ENCODE measurements at places on chromosomes 16 and 17.

GRCh38 chr17:79922116-79922601 lies 82.9 kb upstream of the CBX4 start:
- no peak for DNase-seq

- peak; percentile 53 for DNase-seq
These were observed 4.7 kb upstream of the IGSF6 start for GRCh38 chr16:21656795-21657768.

DNA sequence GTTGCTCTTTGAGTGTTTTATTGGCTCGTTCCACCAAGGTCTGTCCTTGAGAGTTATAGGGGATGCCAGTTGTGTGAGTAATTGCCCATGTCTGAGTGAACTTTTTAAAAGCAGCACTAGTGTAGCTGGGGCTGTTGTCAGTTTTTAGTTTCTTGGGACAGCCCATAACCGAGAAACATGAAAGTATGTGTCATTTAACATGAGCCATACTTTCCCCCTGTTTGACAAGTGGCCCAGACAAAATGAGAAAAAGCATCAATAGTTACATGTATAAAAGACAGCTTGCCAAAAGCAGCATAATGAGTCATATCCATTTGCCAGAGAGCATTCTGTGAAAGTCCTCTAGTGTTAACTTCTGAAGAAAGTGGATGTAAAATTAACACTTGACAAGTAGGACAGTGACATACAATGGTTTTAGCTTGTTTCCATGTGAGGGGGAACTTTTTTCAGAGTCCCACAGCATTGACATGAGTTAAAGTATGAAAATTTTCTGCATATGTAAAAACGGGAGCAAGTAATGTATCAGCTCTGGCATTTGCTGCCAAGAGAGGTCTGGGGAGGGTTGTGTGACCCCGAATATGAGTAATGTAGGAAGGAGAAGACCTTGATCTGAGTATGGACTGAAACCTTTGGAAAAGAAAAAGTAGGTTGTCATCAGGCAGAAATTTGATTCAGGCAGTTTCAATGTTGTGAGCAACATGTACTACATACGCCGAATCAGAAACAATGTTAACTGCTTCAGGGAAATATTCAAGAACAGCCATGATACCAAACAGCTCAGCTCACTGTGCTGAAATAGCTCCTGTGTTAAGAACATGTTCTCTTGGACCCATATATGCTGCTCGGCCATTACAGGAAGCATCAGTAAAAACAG lies 56.8 kb upstream of the ARL4D start:
- peak; percentile 79 for DNase-seq

DNA sequence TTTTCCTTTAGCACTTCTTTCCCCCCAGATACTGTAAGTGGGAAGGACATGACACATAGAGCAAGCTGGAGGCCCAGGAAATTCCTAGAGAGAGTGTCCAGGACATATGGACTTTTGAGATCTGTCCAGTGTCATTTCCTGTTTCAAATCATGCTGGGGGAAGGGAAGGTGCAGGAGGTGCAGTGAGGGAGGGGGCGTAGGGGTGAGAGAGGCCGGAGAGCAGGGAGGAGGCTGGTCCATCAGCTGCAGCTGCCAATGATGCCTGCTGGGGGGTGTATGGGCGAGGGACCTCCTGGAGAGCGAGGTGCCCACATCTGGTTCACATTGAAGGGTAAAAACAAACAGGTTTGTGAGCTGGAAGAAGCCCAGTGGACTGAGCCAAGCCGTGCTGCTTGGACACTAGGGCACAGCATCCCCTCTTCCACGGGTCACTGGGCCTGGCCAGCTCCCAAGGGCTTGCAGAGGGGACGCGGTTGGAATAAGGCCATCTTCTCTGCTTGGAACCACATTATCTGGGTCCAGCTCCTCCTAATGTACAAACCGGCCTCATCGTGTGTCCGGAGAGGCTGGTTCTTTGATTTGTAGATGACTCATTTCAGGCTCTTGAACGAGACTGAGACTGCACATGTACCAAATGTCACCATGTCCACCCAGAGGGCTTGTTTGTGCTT lies 70.4 kb upstream of the SMURF2 start:
- DNase-seq, result peak; percentile 70

DNA sequence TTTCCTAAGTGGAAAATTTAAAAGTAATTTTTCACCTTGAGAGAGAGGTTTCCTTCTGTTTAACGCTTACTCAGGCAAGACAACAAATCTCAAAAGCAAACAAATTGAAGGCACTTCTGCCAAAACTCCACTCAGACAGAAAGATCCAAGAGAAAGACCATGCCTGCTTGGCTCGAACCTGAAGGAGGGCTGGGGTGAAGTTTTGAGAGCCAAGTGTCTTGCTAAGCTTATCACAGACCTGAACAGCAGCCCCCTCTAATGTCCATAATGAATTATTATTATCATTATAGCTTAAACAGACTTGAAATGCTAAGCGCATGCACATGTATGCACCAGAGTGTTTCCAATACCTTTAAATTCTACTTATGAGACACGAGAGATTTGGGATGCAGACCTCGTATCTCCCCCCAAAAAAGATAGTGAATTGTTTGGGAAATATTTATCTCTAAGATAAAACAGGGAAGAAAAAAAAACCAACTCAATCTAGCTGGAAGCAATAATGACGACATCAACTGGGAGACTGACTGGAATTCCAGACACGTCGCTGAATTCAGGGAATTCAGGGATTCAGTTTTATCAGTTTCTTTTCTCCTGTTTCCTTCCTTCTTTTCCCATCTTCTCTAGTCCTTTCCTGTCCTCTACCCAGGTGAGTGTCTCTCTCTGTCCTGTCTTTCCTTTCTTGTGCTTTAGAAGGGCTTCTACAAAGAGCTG lies 473.2 kb downstream of the RBFOX1 start:
- DNase-seq, result no peak

GRCh38 chr17:39951924-39952679 lies 10.7 kb upstream of the GSDMA start:
- DNase-seq, result no peak

- DNase-seq, result peak; percentile 35
These were observed 26.3 kb upstream of the METRNL start for GRCh38 chr17:83053021-83053681.

GRCh38 chr16:3113765-3114479 lies 1.5 kb downstream of the ZNF205 start:
- no peak for DNase-seq

DNA sequence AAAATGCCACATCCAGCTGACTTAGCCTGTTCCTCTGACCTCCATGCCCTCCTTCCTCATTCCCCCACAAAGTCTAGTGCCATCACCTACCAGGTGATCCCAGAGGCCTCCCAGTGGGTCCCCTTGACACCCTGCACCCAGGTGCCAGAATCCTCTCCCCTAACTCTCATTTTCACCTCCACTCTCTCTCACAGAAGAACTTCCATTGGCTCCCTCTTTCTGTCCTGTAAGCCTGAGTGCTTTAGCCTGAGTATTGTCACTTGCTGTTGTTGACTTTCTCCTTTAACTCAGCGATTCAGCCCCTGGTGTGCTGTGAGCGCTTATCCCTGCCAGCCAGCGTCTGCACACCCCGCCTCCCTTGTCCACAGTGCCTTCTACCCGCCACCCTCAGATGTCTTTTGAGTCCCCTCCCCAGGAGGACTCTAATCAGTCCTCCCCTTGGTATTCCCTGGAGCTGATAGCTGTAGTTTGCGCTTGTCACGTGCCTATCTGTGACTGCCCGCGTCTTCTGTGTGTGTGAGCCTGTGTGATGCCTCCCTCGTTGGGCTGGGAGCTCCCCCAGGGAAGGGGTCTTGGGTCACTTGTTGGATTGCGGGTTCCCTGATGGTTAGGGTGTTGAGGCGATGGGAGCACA lies 31.9 kb downstream of the ARHGAP23 start:
- no peak for DNase-seq

GRCh38 chr16:88363239-88363891 lies 19.4 kb upstream of the ZNF469 start:
- no peak for DNase-seq

- DNase-seq, result no peak
These were observed 37.2 kb downstream of the SIAH1 start for GRCh38 chr16:48347980-48348379.

GRCh38 chr16:88337538-88337937 lies 45.2 kb upstream of the ZNF469 start:
- no peak for DNase-seq

- DNase-seq, result no peak
These were observed 195.2 kb downstream of the AXIN2 start for GRCh38 chr17:65366102-65366844.

DNA sequence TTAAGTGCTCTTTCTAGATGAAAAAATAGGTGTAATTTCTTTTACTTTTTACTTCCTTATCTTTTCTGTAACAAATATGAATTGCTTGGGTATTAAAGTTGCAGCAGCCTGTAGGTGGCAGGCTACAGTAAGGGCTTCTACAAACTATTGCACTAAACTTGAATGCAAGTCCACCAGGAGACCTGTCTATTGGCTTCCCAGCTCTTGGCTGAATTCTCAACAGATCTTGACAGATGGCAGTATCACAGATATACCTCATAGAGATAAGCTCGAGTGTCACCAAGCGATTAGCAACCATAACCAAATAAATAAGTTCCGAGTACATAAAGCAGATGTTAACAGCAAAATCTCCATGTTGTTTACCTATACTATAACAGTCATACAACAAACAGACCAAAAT lies 5.9 kb downstream of the BBS2 start:
- DNase-seq, result peak; percentile 65

DNA sequence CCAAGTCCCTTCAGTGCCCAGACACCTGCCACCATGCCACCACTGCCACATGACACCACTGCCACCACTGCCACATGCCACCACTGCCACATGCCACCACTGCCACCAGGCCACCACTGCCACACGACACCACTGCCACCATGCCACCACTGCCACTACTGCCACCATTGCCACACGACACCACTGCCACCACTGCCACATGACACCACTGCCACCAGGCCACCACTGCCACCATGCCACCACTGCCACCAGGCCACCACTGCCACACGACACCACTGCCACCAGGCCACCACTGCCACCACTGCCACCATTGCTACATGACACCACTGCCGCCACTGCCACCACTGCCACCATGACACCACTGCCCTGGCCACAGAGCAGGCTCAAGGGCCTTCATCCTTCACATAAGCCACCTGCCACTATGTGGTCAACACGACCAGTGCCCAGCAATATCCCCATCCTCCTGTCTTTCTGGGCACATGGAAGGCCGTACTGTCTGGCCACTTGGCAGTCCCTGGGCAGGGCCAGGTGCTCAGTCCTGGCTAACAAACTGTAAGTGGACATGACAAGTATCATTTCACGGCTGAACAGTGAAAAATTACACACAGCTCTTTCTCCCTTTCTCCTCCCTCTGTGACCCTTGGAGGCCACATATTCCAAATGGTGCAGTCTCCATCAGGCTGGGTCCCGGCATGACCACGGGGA lies 33.1 kb downstream of the ABR start:
- no peak for DNase-seq

GRCh38 chr17:42853968-42854790 lies 3.2 kb downstream of the AOC3 start:
- no peak for DNase-seq

DNA sequence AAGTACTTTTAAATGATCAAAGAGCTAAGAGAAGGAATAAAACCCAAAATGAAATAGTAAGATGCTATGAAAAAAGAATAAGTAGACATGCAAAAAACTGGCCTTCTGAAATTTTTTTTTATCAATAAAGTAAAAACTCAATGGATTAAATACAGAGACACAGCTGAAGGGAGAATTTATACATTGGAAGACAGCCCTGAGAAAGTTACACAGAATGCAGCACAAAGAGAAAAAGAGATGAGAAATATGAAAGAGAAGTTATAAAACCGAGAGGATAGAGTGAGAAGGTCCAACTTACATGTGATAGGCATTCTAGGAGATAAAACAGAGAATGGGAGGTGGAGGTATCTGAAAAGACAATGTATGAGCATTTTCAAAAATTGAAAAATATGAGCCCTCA lies 57.0 kb downstream of the MARF1 start:
- DNase-seq, result no peak

- no peak for DNase-seq
These were observed 1.9 kb upstream of the AXIN1 start for GRCh38 chr16:354291-354881.

DNA sequence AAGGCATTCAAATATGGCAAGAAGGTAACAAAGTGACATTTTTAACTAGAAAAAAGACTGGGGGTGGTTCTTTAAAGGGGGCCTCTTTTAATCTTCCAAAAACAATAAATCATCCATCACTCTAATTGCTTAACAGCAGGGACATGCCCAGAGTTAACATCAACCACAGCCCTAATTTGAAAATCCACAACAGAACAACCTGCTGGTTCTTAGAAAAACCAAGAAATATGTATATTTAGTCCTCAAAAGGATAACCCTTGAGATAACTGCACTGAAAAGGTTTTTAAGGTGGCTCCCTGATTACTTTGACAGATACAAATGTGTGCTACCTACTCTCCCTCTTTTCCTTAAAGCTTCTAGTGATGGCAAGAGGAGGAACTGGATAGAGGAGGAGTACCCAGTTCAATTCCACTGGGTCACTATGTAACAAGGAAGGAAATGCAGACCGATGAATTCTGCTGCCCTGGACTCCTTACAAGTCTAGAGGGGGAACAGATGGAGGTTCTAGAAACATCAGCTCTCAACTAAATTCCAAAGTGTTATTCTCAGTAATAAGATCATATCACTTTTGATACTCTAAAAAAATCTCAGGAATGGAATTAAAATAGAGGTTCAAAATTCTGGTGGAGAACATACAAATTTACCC lies 54.3 kb downstream of the N4BP1 start:
- DNase-seq, result no peak

- DNase-seq, result peak; percentile 43
These were observed 7.7 kb downstream of the ST6GALNAC1 start for GRCh38 chr17:76635659-76636360.

DNA sequence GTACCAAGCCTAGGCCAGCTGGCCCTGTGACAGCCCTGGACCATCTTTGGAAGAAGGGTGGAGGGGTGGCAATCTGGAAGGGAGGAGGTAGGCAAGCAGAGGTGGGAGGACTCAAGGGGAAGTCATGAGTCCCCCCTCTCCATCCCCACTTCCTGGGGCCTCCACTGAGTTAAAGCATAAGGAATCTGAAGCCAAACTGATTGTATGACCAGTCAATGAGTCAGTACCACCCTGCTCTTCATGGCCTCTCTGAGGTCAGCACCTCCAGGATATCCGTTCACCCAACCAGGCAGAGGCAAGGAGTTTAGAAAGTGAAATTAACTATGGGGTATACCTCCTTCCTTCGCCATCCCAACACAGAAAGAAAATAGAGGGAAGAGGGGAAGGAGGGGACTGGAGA lies 272.7 kb downstream of the SOX9 start:
- DNase-seq, result peak; percentile 84

All from fibroblast of skin of right quadriceps (primary cell).